ENCODE measurements at places on chromosomes 1 and 21. TPM values are rescaled to one million over a fixed set of nuclear protein-coding genes. Genes with fewer than 3 reads are reported as not detected.

- no peak overlapping the region for H3K27ac ChIP-seq
- DNase-seq = no peak
- H3K36me3 ChIP-seq = peaks cover 5% of the 10 kb centered on the region
- no peak overlapping the region for H3K4me3 ChIP-seq
Observed at GRCh38 chr21:17050156-17050555, 462.7 kb upstream of the CXADR start.

DNA sequence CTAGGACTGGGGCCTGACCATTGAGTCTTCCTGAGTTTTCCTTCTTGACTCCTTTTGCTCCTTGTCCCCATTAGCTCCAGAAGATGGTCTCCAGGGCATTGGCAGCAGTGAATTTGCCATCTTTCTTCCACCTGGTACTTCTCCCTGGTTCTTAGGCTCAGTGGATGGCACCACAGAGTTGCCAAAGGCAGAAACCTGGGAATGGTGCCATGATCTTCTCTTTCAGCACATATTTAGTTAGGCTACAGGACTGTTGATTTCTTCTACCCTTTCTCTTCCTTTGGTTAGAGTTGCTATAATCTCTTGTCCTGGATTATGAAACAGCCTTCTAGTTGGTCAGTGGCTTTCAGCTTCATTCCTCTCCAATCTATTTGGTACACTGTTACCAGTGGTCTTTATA lies 6.2 kb downstream of the ZBTB40 start:
- H3K27me3 ChIP-seq = no peaks in the 10 kb centered on the region
- H3K36me3 ChIP-seq = no peaks in the 10 kb centered on the region
- DNase-seq = no peak

DNA sequence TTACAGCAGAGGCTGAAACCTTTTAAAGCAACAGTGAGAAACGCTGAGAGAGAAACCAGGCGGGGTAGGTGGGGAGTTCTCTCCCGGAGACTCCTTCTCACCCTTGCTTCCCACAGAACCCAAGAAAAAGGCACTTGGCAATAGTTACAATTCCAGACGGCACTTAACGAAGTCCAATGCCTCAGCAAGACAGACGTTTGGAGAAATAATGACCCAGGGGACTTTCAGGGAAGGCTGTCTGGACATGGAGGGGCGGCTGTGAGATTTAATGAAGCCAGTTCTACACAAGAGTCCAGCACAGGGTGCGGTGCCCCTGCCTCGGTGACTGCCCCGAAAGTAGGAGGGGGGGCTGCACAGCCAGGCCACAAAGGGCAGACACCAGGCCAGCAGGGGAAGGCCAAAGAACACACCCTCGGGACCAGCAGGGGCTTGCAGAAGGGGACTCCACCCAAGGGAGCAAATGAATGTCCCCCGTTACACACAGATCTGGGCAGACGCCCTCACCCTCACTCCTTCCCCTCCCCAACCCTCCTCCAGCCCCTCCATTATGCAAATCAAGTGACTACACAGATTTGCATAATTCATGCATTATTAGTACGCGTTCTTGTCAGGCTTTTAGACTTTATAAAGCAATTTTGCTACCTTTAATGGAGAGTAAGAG lies 26.3 kb downstream of the KCNN3 start:
- H3K4me3 ChIP-seq = no peak overlapping the region
- no peak for DNase-seq
- no peaks in the 10 kb centered on the region for H3K36me3 ChIP-seq
- no peaks in the 10 kb centered on the region for H3K27me3 ChIP-seq

GRCh38 chr1:78236716-78237115 lies 190.9 kb downstream of the GIPC2 start:
- DNase-seq = no peak
- H3K4me3 ChIP-seq = no peak overlapping the region
- H3K27ac ChIP-seq = no peak overlapping the region
- H3K4me1 ChIP-seq = no peaks in the 10 kb centered on the region
- H3K36me3 ChIP-seq = no peaks in the 10 kb centered on the region

DNA sequence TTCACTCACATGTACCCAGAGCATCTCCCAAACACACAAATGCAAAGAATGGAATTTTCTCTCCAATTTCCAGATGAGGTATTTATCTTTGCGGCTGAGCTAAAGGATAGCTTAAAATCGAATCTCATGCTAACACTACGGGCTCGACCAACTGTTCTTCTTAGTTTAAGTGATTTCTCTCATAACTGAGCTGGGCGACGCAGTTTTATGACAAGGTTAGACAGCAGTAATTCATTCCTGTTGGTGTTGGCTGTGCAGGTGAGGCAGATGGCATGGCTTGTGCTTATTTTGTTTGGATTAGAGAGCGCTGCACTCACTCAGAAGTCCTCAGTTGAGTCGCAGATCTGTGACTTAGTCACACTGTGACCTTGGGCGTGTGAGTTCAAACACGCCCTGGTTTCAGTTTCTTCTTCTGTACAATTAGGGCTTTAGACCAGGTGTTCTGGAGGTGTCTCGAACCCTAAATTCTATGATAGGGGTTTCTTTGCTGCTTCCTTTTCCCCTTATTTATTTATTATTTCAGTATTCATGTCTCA lies 41.5 kb upstream of the MRPS6 start:
- H3K27ac ChIP-seq = no peak overlapping the region
- no peak overlapping the region for H3K4me3 ChIP-seq
- peaks cover 5% of the 10 kb centered on the region for H3K4me1 ChIP-seq
- no peak for DNase-seq

- H3K36me3 ChIP-seq = no peaks in the 10 kb centered on the region
- no peaks in the 10 kb centered on the region for H3K4me1 ChIP-seq
- no peak overlapping the region for H3K4me3 ChIP-seq
- H3K27me3 ChIP-seq = no peaks in the 10 kb centered on the region
- no peak for DNase-seq
Observed at GRCh38 chr1:106889583-106889982, 166.9 kb upstream of the PRMT6 start.

- no peaks in the 10 kb centered on the region for H3K27me3 ChIP-seq
- no peak for DNase-seq
- H3K4me3 ChIP-seq = no peak overlapping the region
Observed at GRCh38 chr1:28322194-28322593, 6.6 kb upstream of the MED18 start.

- H3K4me3 ChIP-seq = no peak overlapping the region
- H3K36me3 ChIP-seq = no peaks in the 10 kb centered on the region
- peaks cover 5% of the 10 kb centered on the region for H3K4me1 ChIP-seq
- H3K27ac ChIP-seq = no peak overlapping the region
- no peak for DNase-seq
- H3K27me3 ChIP-seq = no peaks in the 10 kb centered on the region
Observed at GRCh38 chr21:33980276-33980916, 64.8 kb upstream of the ATP5PO start.

The KCNC4 gene
- total RNA-seq = 8.4 TPM

The CYYR1 gene
- 13.6 TPM for total RNA-seq

The BSND gene
- total RNA-seq = 0.17 TPM

The WNT9A gene
- 0.66 TPM for total RNA-seq

The ACKR1 gene
- total RNA-seq = 0.26 TPM

The KRTAP20-2 gene
- total RNA-seq = not detected

The TUT4 gene
- 52.6 TPM for total RNA-seq

The TMEM269 gene
- total RNA-seq = 0.44 TPM
